ENCODE measurements at places on chromosomes 16 and 17.

GRCh38 chr16:78209951-78210661, 110.7 kb downstream of the WWOX start:
- DNase-seq = no peak

GRCh38 chr16:69903865-69904415, 47.2 kb upstream of the CLEC18A start:
- no peak for DNase-seq

- no peak for DNase-seq
Observed at GRCh38 chr17:8105957-8106398, 12.3 kb downstream of the ALOXE3 start.

DNA sequence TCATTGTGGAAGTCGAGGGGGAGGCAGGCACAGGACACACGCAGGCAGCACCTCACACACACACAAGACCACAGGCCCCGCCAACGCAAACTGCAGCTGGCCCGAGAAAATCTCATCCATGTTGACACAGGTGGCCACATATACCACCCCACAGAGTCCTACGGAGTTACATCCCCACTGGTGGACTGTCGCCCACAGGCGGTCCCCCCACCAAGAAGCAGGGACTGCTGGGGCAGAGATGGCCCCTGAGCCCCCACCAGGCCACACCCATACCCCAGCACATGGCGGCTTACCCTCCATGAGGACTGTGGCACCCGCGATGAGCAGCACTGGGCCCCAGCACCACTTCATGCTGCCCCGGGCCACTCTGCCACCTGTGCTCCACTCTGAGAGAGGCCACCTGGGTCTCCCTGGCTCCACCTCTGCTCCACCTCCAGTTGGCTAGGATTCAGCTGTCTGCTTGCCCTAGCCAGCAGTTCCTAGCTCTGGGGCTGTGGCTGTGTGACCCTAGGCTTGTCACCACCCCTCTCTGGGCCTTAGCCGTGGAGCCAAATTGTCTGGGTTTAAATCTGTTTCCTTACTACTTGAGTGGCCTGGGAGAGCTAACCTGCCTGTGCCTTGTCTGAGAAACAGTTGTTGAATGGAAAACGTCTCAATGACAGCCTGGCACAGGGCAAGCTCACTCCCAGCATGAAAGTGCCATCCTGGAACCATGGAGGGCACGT, at the start of gene PRSS53:
TSS of gene PRSS53 (minus strand) at position 485 of the 725 bp plus-strand sequence. CDS start at position 351, 134 bp downstream.
- no peak for DNase-seq

- DNase-seq = peak; percentile 80
Observed at GRCh38 chr17:78970834-78971755, 8.6 kb downstream of the LGALS3BP start.

DNA sequence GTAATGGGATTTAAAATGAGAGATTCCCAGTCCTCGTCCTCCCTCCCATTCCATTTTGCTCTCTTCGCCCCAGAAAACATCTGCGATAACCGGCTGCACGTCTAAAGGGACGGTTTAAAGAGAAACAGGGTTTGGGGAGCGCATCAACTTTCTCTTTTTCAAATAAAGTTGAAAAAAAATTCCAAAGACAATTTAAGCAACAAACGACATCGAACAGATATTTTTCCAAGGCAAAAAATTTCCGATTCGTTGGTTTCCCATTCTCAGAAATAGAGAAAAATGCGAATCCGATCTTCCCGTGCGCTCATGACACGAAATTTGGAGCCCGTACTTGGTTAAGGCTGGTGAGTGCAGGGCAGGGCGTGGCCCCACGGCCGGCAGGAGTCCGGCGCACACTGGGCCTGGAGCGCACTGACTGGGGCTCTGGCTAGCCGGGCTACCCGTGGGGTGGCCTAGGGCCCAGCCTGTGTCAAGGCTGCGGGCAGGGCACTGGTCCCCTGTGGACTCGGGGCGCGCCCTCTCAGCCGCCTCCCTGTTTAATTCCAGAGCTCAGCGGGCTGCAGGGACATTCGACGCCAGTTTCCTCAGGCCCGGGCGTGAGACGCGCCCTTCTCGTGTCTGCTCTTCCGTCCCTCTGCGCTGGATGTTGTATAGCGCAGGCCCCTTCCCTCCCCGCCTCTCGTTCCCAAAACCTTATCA, 17.9 kb upstream of the ZFHX3 start:
- no peak for DNase-seq

- DNase-seq = no peak
Observed at GRCh38 chr16:22721511-22722100, 92.4 kb upstream of the HS3ST2 start.

- DNase-seq = no peak
Observed at GRCh38 chr17:20207262-20207985, 198.3 kb downstream of the SPECC1 start.

DNA sequence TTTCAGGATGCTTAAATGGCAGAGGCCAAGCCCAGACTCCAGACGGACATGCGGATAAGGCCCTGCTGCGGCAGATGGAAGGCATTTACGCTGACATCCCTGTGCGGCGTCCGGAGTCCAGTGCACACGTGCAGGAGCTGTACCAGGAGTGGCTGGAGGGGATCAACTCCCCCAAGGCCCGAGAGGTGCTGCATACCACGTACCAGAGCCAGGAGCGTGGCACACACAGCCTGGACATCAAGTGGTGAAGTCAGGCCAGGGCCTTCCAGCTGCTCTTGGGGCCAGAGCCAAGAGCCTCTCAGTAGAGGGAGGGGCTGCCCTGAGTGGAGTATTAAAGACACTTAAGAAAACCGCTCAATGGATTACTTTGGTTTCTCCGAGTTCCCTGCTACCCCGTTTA, 29.4 kb downstream of the NARF start:
- no peak for DNase-seq

- DNase-seq = no peak
Observed at GRCh38 chr16:1131378-1131994, 21.4 kb upstream of the CACNA1H start.

DNA sequence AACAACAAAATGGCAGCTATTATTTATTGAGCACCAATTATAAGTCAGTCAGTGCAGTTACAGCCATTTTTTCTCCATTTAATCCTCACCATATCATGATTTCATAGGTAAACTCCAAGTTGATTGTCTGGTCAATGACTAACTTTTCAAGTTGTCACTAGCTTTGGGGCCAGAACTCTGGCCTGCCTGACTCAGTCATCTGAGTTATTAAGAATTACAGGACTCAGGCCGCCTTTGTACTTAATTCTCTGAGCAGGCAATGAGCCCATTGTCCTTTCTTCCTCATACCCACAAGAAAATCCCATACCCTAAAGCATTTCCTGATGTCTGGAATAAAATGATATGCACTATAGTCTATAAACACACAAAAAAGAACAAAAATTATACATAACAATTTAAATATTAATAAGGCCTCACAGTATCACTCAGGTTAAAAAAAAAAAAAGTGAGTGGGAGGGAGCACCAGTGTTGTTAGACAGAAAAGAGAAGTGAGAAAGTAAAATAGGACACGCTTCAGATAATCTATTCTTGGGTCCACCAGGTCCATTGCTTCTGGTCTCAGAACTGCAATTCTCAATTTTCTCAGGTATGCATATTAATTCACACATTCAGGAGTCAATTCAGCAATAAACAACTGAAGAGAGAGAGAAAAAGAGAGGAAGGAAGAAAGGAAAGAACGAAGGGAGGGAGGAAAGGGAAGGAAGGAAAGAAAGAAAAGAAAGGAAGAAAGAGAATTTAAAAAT, 70.2 kb downstream of the SPAG9 start:
- DNase-seq = no peak

DNA sequence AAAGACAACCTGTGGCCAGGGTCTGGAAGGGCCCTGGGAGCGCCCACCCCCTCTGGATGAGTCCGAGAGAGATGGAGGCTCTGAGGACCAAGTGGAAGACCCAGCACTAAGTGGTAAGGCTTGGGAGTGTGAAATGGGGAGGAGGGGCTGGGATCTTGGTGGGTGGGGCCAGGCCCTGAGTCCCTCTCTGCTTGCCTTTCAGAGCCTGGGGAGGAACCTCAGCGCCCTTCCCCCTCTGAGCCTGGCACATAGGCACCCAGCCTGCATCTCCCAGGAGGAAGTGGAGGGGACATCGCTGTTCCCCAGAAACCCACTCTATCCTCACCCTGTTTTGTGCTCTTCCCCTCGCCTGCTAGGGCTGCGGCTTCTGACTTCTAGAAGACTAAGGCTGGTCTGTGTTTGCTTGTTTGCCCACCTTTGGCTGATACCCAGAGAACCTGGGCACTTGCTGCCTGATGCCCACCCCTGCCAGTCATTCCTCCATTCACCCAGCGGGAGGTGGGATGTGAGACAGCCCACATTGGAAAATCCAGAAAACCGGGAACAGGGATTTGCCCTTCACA, 1.2 kb upstream of the STARD3 start:
- no peak for DNase-seq

- no peak for DNase-seq
Observed at GRCh38 chr17:58537266-58537665, 22.8 kb upstream of the MTMR4 start.

DNA sequence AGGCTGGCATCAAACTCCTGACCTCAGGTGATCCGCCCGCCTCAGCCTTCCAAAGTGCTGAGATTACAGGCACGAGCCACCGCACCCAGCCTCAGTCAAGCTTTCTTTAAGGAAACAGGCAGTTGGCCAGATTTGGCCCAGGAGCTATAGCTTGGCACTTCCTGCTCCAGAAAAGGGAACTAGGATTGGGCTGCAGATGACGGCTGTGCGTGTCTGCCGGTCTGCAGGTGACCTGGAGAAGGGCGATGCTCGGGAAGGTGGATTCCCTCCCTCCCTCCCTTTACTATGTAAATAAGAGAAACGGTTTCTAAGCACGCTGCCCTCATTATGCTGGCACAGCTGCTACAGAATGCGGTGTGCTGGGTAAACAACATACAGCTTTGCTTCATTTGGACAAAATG, 215.9 kb downstream of the RPTOR start:
- peak; percentile 77 for DNase-seq

GRCh38 chr17:29567304-29567553, 392 bp upstream of the ABHD15 start:
- peak; percentile 54 for DNase-seq

GRCh38 chr17:44223541-44224071, 4.1 kb upstream of the UBTF start:
- DNase-seq = no peak

DNA sequence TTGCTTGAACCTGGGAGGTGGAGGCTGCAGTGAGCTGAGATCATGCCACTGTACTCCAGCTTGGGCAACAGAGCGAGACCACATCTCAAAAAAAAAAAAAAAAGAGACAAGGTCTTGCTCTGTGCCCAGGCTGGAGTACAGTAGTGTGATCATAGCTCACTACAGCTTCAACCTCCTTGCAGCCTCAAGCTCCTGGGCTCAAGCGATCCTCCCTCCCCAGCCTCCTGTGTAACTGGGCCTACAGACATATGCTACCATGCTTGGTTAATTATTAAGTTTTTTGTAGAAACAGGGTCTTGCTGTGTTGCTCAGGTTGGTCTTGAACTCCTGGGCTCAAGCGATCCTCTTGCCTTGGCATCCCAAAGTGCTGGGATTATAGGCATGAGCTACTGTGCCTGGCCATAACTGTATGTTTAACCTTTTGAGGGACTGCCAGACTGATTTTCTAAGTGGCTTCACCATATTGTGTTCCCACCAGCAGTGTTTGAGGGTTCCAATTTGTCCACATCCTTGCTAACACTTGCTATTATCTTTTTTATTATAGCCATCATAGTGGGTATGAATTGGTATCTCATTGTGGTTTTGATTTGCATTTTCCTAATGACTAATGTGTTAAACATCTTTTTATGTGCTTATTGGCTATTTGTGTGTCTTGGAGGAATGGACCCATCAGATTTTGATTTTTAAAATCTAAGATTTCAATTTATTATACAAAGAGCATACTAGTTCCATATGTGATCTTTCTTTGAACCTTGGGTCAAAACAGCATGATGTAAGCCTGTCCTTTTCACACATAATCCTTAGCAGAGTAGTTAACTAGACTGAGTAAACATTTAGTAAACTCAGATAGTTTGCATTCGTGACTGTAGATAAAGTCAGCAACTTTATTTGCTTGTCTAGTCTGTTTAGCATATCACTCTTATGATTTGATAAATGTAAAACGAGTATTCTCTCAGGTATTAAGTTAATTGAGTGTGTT, 38.1 kb upstream of the KPNB1 start:
- DNase-seq = no peak

GRCh38 chr16:52578007-52578828, 31.3 kb upstream of the TOX3 start:
- DNase-seq = no peak

GRCh38 chr17:28112181-28112580, 69.7 kb downstream of the NLK start:
- DNase-seq = no peak

- DNase-seq = no peak
Observed at GRCh38 chr16:79001156-79001967, 599.2 kb downstream of the MAF start.

Measured in NCI-H1930 (cell line).